CD8-positive, alpha-beta memory T cell (primary cell): ENCODE measurements at places on chromosomes 7 and 10.

DNA sequence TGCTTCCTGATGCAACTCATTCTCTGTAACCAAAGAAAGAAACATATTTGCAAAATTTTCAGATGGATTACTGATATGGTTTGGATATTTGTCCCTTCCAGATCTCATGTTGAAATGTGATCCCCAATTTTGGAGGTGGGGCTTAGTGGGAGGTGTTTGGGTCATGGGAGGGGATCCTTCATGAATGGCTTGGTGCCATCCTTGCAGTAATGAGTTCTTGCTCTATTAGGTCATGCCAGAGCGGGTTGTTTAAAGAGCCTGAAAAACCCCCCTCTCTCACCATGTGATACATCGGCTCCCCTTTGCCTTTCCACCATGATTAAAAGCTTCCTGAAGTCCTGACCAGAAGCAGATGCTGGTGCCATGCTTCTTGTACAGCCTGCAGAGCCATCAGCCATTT is 43.8 kb upstream of the PRKG1 start:
- DNase-seq, result no peak

DNA sequence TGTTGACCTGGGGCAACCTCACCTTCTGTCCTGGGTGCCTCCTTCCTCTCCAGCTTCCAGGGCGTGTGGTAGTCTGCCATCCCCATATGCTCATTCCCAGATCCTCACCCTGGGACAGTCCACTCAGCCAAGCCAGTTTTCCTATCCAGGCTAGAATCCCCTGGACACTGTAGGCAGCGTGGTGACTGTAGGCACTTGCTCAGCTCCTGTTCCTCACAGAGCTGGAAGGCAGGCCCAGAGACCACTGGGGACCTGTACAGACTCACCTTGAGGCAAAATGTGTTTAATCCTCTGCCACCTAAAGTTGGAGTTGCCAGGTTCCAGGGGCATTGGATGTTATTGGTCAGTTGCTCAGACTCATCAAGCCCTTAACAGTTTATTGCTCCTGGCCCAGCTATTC is 2.4 kb upstream of the GRID1 start:
- no peak for DNase-seq

GRCh38 chr10:103553743-103554487 is 60.4 kb downstream of the NEURL1 start:
- no peak for DNase-seq

DNA sequence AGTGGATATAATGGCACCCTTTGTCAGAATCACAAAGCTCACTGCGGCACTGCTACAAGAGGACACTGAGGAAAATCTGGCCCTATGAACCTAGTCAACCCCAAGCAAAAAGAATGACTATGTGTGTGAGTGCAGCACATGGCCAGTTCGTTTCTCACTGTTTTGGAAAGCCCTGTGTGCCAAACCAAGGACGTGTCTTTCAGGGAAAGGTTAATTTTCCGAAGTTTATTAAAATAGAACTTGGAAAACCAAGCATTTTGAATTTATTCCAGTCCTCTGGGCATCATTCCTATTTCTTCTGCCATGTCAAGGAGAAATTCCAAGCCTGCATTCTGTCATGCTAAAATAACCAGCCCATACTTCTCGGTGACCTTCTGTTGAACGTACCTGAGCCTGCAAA is 471.8 kb downstream of the PLXDC2 start:
- no peak for DNase-seq

- no peak for DNase-seq
These were observed 101.0 kb upstream of the AGR3 start for GRCh38 chr7:16982640-16983350.

GRCh38 chr10:60536529-60537114 is 146.9 kb upstream of the ANK3 start:
- DNase-seq, result no peak

DNA sequence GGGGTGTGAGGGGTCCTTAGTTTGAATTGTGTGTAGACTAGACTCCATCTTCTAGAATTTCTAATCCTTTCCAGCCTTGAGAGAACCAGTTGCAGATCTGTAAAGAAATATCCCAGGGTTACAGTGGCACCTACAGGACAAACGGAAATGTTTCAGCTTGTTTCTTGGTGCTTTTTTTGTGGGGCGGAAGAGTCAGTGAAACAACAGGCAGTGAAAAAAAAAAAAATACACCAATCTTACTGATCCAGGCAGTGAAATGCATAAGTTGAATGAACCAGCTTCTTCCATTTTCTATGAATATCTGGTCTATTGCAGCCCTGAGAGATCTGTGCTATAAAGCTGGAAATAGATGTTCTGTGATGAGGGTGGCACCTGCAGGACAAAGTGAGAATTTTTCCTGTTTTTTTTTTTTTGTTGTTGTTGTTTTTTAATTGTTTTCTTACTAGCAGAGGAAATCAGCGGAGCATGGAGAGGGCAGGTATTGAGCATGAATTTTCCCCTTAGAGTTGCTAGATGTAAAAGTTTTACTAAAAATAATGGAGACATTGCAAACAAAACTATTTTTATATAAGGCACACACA is 81.9 kb upstream of the DYNC1I1 start:
- no peak for DNase-seq
